ENCODE measurements at places on chromosomes 6 and 20. TPM values are rescaled to one million over a fixed set of nuclear protein-coding genes. Genes with fewer than 3 reads are reported as not detected.

POU5F1 gene
- not detected for total RNA-seq

DNA sequence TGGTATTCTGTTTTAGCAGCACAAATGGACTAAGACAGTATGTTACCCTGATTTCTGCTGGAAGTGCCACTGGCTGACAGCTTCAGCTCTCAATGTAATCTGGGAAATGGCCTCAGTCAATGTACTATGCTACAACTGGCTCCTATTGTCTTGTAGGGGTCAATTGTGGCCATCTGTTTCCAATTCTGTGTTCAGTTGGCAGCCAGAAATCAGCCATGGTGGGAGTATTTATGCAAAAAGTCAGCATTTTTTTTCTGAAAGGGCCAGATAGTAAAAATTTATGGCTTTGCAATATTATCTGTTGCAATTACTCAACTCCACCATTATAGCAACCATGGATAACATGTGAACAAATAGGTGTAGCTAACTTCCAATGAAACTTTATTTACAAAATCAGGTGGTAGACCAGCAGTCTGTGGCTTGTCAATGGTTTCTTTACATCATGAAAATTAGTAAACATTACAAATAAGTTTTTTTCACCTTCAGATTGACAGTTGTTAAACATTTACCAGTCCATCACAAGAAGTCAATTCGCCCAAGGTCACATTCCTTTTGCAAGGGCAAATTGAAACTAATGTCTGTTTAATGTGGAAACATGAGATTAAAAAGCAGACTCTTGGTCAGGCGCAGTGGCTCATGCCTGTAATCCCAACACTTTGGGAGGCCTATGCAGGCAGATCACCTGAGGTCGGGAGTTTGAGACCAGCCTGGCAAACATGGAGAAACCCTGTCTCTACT is 58.3 kb upstream of the TSHZ2 start:
- no peak for DNase-seq

DNA sequence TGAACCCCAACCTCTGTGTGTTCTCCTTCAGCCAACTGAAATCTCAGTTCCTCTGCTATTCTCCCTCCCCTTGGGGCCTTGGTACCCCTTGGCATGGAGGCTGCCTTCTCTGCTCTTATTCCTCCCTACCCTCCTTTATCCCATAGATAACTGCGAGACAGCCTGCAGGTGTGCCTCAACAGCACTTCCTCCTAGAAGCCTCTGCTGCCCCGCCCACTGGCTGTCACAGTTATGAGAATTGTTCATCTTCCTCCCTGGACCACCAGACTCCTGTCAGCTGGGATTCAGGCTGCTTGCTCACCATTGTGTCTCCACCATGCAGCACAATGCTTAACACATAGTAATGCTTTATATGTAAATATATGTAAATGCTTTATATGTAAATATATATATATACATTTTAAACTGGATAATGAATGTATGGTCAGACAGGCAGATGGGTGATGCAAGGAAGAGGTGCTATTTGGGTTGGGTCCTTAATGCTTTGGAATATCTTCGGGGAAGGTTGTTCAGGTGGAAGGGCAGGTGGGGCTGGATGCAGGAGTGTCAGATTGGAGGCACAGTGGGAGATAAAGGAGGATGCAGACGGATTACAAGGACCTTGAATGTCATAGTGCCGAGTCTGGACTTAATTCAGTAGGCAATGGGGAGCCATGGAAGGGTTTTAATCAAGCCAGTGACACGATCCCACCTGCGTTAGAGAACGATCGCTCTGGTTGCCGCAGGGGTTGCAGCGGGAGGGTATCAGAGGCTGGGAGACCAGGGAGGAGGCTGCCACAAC is 4.9 kb downstream of the CDH22 start:
- no peak for DNase-seq

- DNase-seq, result no peak
Measured at GRCh38 chr6:125528621-125529041, 220.8 kb upstream of the HEY2 start.

PHACTR1 gene
- total RNA-seq, result not detected

GRCh38 chr20:58818586-58819285 is 32.0 kb downstream of the GNAS-AS1 start:
- DNase-seq, result peak; percentile 51

DNA sequence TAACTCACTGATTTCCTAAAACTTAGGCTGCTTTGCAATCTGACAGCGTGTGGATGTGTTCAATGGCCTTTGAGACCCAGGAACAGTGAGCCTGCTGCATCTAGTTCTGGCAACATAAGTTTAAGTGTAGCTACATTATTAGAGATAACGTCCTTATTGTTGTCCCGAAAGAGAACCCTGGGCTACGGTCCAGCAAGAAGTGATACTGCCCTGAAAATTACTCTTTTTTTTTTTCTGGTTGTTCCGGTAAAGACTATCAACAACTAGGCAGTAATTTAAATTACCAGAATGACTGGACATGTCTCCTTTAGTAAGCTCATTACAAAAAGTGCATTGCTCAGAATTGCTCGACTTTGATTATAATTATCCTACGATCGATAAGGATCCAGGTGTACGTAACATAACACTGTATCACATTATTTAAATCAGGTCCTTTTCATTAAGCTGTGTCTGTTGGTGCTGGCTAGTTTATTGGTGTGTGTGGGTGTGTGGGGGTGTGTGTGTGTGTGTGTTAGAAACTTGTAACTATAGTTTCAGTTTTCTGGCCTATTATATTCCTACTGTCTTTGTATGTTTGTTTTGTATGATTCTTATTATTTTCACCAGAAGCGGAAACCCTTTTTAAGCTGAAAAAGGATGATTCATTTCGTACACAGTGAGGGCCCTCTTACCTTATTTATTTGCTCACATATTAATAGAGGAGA is 3.0 kb downstream of the TSHZ2 start:
- DNase-seq, result peak; percentile 38

APCDD1L gene
- total RNA-seq, result 2.0 TPM

MUC21 gene
- not detected for total RNA-seq

GRCh38 chr6:130903602-130904001 is 76.4 kb downstream of the SMLR1 start:
- DNase-seq, result no peak

DNA sequence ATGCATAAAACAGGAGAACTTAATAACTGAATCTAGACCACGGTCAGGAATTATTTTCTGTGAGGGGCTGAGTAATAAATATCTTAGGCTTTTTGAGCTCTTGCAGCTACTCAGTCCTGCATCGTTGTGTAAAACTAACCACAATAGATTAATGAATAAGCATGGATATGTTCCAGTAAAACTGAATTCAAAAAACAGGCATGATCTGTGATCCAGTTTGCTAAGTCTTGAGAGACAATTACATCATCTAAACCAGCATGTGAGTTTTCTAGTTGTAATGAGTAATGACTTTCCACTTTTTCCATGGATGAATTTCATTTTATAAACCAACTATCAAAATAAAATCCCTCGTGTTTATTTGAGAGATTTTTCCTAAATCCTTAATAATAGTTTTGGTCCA is 336.8 kb downstream of the RFPL4B start:
- DNase-seq, result peak; percentile 72

- DNase-seq, result no peak
Measured at GRCh38 chr6:45447005-45447404, 69.3 kb upstream of the SUPT3H start.

DNA sequence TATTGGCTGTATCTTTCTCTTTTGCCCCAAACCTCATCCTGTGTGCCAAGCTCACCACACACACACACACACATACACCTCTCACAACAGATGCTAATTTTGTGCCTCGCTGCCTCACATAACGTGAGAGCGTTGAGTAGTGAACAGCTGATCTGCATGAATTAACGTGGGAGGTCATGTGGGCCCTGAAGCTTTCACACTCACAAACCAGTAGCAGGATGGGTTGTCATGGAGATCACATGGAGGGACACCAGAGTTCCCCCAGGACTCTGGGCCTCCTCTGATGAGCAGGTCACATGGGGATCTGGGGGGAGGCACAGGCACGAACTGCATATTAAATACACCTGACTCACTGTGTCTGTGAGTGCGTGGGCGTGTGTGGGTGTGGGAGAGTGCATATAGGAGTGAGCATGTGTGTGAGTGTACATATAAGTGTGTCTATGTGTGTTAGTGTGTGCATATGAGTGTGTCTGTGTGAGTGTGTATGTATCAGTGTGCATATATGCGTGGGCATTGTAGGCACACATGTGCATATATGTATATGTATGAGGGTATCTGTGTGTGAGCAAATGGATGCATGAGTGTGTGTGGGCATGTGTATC is 62.7 kb upstream of the SULF2 start:
- peak; percentile 38 for DNase-seq

TULP1 gene
- total RNA-seq, result not detected

DNA sequence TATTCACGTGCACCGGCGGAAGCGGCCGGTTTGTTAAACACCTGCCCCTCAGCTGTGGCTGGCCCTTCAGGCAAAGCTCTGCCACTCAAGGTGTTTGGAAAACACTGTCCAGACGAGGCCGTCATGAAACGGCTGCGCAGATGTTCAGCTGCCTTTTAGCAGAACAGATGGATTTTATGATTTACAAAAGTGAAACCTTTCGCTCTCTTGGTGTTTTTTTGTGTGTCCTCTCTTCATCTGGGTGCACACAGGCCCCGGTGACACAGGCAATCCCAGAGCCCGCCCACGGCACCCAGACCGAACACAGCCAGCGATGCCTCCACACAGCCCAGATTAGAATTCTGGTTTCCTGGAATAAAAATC is 397.0 kb downstream of the SMOC2 start:
- no peak for DNase-seq

GRCh38 chr6:31764198-31764597 is 1.7 kb downstream of the SAPCD1 start:
- no peak for DNase-seq

- DNase-seq, result no peak
Measured at GRCh38 chr6:3210024-3210610, 17.3 kb downstream of the TUBB2B start.

DNA sequence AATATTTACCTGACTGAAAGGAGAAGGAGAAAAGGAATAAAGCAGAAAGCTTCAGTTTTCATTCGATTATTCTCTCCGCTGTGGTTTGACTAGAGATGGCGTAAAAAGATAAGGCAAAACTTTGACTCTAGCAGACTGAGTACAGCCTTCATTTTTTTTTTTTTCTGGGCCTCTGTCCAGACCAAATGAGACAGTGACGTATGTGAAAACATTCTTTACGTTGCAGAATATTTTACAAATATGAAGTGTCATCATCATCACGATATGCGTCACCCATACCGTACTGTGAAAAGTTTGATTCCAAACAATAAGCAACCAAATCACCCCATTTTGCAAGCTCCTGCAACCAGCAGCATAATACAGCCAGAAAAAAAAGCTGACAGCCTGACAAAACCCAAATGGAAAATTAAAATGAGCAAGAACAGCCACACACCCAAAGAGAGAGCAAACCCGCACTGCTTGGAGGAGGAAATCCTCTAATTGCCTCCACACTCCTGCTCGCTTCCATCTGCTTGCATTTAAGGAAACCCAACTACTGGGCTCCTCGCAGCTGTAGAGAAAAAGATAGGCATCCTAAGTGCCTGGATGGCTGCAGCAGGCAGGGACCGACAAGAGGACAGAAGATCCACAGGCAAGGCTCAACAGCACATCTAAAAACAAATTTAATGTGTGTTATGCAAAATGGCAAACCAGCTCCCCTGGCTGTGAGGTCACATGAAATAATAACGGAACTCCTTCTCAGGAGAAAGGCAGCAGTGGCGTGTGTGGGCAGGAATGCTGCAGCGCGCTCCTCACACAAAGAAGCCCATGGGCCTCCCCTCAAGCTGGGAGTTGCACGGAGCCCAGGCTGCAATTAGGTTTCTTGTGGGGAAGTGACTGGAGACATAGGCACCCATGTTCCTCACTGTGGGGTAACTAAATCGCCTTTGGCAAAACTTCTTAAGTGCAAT is 113.1 kb downstream of the FYN start:
- no peak for DNase-seq

DNA sequence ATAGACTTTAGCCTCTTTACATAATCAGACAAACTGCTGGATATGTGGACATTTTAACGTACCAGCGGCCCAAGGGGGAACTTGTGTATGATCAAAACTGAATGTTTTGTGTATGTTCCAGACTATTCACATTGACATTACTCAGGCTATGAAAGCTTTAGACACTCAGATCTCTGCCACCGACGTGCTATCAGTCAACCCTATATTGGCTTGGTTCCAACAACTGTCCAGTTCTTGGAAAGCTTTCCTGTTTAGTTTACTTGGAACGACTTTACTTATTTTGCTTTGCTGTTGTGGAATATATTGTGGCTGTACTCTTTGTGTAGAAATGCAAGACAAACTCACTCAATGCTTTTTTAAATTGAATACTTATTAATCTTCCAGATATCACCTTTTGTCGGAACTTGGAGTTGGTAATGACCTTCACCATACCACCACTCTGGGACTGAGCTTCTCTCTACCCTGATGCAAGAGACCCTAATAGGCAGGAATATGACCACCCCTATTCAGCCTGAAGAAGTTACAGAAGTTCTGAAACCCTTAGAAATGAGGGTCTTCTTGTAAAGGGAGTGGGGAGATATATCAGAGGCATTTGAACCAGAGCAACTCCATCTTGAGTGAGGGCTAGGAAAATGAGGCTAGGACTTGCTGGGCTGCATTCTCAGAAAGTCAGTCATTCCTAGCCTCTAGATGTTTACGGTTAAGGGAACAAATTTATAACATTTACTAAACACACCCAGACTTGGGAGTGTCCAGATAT is 49.0 kb upstream of the PAX1 start:
- DNase-seq, result no peak

- peak; percentile 47 for DNase-seq
Measured at GRCh38 chr6:145151624-145152023, 583.7 kb downstream of the EPM2A start.

DNA sequence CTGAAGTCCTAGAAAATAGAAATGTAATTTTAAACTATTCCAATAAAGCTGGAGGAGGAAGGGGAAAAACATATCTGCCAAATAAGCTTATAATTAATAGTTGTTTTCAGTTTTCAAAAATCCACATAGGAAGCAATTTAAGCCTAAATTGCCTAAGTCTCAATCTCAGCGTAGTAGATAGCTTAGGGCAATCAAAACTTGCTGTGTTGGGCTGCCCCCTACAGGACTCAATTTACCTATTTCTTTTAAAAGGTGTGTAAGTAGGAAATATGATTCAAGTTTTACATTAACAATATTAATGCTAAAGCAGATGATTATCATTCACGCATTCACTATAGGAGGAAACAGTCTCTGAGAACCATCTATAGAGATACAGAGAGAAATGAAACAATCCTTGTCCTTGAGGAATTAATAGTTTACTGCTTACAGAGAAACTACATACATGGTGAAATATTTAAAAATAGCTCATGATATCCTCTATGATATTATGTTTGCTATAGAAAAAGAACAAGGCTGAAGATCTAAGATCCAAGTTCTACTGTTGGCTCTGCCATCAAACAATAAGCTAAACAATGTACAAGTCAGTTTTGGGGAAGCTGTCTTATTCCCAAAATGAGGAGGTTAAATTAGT is 102.1 kb downstream of the ATG5 start:
- DNase-seq, result peak; percentile 81

GRCh38 chr6:6975459-6976111 is 132.2 kb upstream of the RREB1 start:
- no peak for DNase-seq

- peak; percentile 40 for DNase-seq
Measured at GRCh38 chr6:106069478-106069877, 16.7 kb upstream of the PRDM1 start.

VEGFA gene
- total RNA-seq, result 190 TPM

ATP6V1G2 gene
- 1.1 TPM for total RNA-seq

- no peak for DNase-seq
Measured at GRCh38 chr6:140669321-140669720, 1294.9 kb upstream of the CITED2 start.

All from PC-3 (cell line).